A549 treated with CpdA at 1 μM for 4 hours (cell line): ENCODE measurements at places on chromosomes 12 and 14. TPM values are rescaled to one million over a fixed set of nuclear protein-coding genes. Genes with fewer than 3 reads are reported as not detected.

CCDC85C gene
- 35.9 to 42.1 TPM (median 38.2 TPM) in 5 replicates for total RNA-seq

LDHB gene
- total RNA-seq: 1,436 to 1,656 TPM (median 1,531 TPM) in 5 replicates

PTGER2 gene
- total RNA-seq: 1.3 to 1.6 TPM (median 1.5 TPM) in 5 replicates

DPPA3 gene
- total RNA-seq: not detected in 5 replicates

FOXN4 gene
- total RNA-seq: 0.03 to 0.12 TPM in 2 of 5 replicates, not detected in the others
